ENCODE measurements at places on chromosomes 6 and 20.

DNA sequence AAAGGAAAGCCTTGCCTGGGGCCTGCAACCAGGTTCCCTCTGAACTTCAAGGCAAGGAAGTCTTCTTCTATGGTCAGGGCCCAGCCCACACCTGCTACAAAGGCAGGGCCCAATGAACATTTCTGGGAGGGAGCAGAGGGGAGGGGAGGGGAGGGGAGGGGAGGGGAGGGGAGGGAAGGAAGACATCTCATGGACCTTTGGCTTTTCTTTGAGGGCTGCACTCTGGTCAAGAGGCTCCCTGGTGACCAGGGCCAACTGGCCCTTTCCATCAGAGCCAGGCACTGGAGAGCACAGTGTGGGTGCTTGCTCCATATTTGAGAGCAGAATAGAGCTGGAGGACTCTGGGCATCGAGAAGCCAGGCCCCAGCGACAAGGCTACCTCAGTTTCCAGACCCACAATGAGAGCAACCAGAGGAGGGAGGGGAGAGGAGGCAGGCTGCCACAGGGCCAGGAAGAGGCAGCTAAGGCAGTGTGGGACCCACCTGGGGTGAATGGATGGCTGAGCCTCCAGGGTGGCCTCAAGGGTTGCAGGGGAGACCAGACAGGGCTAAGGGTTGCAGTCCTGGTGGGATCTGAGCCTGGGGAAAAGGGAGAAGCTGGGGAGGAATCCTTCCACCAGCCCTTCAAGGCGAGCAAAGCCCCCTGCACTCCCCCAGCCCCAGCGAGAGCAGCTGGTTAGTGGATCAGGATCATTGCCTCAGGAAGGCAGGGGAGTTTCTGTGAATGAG, 84.8 kb downstream of the MRPL14 start:
- DNase-seq = no peak

DNA sequence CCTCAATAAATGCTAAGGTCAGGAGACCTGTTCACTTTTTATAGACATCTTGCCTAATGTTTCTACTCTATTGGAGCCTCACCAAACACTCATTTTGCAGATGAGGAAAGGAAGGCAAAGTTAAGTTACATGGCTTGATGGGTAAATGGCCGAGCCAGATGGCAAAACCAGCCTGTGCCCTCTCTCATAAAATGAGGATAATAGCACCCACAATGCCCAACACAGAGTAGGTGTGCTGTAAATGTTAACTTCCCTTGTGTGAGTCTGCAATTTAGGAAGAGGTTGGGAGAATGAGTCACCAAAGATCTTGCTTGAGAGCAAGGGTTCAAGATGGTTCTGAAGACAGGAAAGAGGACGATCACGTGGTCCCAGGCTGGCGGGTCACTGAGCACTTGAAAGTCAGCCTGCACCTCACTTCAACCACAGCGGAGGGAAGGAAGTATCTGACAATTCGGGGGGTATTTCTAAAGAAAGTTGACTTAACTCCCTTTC, 3.3 kb downstream of the KCNK5 start:
- DNase-seq = peak; percentile 51

- no peak for DNase-seq
These were observed 286.2 kb downstream of the PREX1 start for GRCh38 chr20:48541581-48542071.

- no peak for DNase-seq
These were observed 14.1 kb downstream of the DAAM2 start for GRCh38 chr6:39806278-39806677.

DNA sequence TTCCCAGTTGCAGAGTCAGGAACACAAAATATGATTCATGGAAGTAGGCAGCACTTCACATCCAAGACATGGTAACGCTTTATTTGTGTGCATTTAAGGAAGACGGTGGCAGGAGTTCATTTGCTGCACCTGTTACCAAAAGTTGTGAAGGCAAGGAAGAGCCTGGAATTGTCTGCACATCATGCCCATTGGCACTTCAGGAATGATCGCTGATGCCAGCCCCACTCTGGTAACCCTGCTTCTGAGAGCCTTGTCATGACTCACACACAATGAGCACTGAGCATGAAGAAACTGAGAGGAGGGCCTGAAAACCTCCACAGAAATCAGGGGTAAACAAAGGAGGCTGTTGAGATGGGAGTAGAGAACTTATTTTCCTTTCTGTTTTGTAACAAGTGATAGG, 181.1 kb downstream of the RPS12 start:
- no peak for DNase-seq

- no peak for DNase-seq
These were observed 16.6 kb downstream of the APCDD1L start for GRCh38 chr20:58498470-58499068.

GRCh38 chr6:129130959-129131681, 248.2 kb downstream of the LAMA2 start:
- no peak for DNase-seq

DNA sequence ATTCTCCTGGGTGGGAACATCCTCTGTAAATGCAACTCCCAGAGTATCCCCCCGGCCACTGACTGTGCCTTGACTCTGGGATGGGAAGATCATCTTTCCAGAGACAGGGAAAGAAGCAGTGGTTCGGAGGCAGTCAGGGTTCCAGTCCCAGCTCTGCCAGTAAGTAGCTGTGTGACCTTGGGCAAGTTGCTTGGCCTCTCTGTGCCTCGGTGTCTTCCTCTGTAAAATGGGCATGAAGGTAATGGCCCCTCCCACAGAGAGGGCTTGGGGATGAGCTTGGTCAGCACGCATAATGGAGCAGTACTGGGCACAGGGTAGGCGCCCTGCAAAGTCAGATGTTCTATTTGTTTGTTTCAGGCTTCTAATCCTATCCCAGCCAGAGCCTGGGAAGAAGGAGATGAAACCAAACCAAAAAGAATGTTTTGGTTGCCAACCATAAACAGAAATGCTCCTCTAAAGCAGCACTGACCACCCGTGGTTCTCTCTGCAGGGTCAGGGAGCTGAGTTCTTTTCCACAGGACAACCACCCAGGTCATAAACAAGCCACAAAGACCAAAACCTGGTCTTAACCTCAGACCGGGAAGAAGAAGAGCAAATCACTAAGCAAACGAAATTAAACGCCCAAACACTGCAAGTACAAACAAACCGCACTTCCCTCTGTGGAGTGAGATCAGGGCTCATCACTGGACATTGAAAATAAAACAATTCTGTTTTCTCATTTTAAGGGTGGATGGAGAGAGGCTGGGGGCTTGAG, 381.0 kb upstream of the SULF2 start:
- no peak for DNase-seq

DNA sequence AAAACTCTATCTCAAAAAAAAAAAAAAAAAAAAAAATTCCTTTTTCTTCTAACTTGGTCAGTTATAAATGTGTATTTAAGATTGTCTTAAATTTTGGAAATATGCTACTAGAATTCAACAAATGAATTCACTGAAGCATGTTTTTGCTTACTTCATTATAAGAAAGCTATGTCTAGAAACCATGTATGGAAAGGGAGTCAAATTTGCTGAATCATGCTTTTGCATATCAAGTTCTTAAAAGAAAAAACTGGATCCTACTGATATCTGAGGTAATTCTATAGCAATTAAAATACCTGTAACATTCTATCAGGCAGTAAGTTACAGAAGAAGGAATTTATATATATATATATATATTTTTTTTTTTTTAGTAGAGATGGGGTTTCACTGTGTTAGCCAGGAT, 27.7 kb downstream of the AKIRIN2 start:
- no peak for DNase-seq

DNA sequence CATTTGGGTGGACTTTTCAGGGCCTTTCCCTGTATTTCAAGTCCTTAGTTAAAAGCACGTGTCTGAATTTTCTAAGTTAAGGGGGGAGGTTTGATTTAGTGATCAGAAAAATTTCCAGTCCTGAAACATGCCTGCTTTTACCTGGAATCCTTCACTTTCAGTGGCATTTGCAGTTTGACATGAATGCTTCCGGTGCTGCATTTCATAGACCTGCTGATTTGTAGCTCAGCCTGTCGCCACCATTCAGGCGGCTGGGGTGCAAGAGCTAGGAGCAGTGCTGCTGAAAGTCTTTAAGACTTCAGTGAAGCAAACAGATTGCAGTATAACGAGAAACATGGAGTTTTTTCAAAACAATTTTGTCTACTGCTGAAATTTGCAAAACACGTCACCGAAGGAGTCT, 14.0 kb downstream of the RPS6KA2 start:
- DNase-seq = no peak

- DNase-seq = no peak
These were observed 219.6 kb upstream of the BTBD3 start for GRCh38 chr20:11698124-11698523.

DNA sequence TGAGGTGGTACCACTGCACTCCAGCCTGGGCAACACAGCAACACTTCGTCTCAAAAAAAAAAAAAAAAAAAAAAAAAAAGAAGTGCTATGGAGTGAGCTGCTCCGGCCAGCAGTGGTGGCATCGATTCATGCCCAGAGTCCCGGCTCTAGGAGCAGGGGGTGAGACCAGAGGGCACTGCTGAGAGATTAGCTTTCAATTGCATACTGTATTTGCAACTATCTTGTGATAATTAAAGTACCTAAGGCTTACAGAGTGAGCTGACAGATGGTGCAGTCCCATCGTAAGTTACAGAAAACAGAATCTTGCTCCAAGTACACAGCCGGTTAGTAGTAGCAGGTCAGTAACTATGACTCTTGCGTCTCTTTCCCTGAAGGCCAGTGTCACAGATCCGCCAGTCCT, 31.5 kb downstream of the TMEM14B start:
- DNase-seq = no peak

GRCh38 chr20:49526056-49526455, 41.9 kb downstream of the PTGIS start:
- DNase-seq = no peak

GRCh38 chr6:7691675-7692452, 34.0 kb upstream of the BMP6 start:
- DNase-seq = peak; percentile 26

DNA sequence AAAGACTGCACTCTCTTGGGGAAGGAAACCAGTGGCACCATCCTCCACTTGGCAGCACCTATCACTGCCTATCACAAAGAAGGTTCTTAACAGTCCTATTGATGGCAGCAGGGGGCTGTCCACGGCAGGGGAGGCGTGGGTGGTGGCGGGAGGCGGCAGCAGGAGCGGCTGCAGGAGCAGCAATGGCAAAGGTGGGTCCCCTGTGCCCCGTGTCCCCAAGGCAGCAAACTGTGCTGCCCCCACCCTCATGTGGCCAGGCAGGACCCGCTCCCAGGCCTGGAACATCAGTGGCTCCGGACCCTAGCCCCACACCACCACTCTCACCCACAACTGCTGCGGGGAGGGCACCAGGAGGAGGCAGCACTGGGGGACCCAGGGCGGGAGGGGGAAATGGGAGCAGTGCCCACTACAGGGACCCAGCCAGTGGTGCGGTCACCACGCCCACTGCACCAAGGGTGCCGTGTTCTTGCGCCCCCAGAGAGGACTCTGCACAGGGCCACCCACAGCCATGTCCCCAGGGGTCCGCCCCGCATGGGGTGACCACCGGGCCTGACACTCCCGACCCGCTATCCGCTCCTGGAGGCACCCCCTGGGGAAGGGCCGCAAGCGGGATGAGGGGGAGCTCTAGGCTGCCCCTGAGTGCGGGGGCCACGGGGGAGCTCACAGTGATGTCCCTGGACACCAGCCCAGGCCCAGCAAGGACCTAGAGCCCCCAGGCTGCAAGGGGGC, 54.6 kb downstream of the GMDS start:
- DNase-seq = no peak

DNA sequence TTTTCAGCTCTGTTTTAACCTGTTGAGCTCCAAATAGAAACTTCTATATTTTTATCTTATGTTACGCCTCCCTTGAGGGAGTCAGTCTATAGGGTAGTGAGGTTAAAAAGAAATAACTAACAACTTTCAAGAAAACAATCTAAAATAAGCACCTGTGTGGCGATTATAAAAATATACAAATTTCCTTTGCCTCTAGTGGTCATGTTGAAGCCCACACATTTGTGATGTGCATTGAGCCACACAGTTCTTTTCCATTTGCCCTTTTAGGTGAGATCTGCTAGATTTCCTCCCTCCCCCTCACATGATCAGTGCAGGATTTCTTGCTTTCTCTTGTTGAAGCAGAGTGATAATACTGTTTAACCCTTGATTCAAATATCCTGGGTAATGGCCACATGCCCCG, 84.2 kb downstream of the MYB start:
- no peak for DNase-seq

DNA sequence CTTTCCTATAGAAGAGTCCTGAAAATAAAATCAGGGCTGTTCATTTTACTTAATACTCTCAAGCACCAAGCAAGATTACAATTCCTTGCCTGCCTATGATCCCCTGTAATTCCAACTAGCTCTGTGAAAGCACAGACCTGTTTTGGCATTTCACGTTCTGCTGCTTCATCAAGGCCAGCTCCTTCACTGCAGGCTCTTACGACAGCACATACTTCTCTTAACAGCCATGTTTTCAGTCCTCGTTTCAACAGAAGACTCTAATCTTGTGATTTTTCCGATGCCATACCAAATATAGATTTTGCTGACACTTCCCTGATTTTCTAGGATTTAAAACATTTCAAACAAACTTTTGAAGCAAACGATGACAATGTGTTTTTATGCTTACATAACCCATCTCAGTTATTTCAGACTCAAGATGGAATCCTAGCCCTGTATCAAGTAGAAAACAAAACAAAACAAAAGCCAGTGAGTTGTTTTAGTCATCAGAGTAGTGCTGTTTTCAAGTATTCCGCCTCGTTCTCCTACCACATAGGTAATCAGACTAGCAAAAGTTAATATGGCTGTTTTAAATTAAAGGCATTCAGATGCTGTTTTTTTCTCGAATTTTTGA, 616.5 kb upstream of the CITED2 start:
- DNase-seq = no peak

- no peak for DNase-seq
These were observed 2.8 kb upstream of the CEP43 start for GRCh38 chr6:166996406-166996805.

DNA sequence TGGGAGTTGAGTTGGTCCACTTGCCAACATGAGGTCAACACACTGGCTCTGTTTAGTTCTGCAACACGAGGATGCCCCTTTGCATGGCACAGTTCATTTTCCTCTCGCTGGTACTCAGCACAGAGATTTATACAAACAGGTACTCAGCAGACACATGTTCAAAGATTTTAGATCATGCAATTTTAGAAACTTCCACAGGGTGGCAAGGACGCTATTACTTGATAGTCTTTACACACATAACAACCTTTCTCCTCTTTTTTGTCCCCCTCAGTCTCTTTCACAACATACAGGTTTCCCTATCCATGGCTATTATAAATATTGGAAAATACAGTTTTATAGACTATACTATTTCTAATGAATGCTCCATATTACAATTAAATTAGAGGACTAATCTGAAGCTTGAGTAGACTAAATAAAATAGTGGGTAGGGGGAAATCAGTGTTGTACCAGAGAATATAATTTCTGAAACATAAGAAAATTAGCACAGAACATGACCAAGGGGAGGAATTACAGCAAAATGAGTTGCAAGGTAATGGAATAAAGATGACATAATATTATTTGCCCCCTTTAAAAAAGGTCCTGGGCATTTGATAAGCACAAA, 331.8 kb upstream of the BTBD3 start:
- DNase-seq = no peak

- no peak for DNase-seq
These were observed 227.0 kb upstream of the CST7 start for GRCh38 chr20:24721891-24722568.

- DNase-seq = no peak
These were observed 161.0 kb downstream of the ASCC3 start for GRCh38 chr6:100719883-100720682.
